ENCODE measurements at places on chromosomes 7 and 10.
A peak's percentile ranks its signal among the peaks of the same experiment; 100 is the strongest.

DNA sequence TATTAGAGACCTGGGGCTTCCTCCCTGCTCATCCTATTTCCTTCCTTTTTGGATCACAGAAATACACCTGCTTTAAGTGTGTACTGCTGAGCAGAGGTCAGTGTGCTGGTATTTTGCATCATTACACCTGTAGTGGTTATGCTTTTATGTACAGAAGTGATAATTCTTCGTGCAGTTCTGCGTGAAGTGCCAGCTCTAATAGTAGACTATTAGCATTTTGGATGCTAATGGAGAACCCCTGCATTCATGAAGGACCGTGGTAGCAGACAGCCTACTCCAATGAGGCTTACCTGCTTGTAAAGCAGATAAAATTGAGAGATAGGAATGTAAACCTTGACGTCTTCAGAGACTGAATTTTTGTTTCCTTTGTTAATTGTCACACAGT lies 114.3 kb downstream of the CDK14 start:
- no peak for DNase-seq

- no peak for DNase-seq
These were observed 601.7 kb downstream of the ANKRD7 start for GRCh38 chr7:118826246-118826645.

DNA sequence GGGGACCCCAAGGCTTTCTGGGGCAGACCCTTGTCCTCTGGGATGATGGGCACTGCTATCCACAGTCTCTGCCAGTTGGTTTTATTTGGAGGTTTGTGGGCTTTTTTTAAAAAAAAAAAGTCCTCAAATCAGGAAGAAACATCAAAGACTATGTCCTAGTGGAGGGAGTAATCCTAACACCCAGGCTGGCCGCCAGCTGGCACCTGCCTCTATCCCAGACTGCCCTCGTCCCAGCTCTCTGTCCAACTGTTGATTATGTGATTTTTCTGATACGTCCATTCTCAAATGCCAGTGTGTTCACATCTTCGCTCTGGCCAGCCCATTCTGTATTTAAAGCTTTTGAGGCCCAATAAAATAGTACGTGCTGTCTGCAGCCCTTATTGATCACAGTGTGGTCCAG lies 61.0 kb upstream of the LRRC4 start:
- DNase-seq, result no peak

DNA sequence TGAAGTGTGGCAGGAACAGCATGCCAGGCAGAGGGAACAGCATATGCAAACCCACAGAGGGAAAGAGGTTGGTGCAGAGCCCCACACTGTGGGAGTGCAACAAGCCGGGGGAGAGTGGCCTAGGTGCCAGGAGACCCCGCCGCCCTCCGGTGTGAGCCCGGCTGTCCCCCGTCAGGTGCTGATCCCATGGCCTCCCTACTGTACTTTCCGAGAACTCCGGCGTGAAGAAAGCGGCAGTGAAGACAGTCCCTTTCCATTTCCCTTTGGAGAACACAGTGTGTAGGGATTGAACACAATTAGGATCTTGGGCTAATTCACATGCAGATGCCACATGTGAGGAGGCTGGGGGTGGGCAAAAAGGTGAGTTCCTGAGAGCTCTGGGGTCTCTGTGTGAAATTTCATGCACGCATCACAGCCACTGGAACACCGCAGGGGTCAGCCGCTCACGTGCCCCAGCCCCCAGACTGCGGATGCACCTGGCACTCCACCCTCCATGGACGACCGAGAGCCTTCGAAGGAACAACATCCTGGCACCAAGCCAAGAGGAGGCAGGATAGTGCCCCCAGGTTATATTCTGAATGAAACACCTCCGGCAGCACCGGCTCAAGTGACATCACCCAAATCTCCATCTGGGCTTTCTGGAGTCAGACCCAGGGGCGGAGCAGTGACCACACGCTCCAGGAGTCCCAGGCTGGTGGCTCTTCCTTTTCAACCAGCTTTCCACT lies 82.1 kb upstream of the PPP2R2D start:
- no peak for DNase-seq

- DNase-seq, result no peak
These were observed 128.8 kb downstream of the TEX36 start for GRCh38 chr10:125554016-125554703.

GRCh38 chr7:130123501-130123900 lies 53.2 kb downstream of the KLHDC10 start:
- DNase-seq, result no peak

DNA sequence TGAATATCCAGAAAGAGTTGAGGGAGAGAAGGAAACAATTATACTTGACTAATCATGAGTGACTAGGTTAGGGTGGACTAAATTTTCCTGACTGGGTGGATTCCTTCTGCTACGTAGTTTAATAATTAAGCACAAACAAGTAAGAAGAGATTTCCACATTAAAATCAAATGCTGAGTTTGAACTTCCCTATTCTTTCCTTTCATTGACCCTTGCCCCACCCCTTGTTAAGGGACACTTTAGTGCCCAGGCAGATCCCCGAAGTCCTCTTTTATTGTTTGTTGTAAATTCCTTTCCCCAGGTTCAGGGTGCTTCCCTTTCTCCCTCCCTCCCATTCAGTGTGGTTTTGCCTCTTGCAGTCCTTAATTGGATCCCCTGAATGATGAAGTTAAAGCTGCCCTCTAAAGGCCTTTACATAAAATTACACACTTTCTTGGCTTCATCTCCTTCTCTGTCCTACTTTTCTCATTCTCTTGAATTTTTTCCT lies 8.8 kb upstream of the SPAM1 start:
- DNase-seq, result no peak

- DNase-seq, result no peak
These were observed 129.8 kb downstream of the KCND2 start for GRCh38 chr7:120402801-120403200.

GRCh38 chr10:105585753-105586152 lies 944.7 kb downstream of the SORCS3 start:
- no peak for DNase-seq

- DNase-seq, result no peak
These were observed 244.0 kb upstream of the KLF6 start for GRCh38 chr10:4028854-4029583.

GRCh38 chr10:101684782-101685181 lies 10.2 kb downstream of the FBXW4 start:
- DNase-seq, result no peak

DNA sequence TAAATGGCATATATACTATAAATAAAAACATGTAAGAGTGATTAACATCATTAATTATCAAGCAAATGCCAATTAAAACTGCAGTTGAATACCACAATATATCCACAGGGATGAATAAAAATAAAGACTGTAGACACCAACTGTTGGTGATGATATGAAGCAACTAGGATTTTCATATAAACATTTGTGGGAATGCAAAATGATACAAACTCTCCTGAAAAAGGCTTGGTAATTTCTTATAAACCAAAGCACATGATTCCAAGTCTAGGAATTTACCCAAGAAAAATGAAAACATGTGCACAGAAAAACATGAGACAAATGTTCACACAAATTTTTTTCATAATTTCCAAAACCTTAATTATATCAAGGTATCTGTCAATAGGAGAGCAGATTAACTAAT lies 448.1 kb downstream of the ETV1 start:
- no peak for DNase-seq

DNA sequence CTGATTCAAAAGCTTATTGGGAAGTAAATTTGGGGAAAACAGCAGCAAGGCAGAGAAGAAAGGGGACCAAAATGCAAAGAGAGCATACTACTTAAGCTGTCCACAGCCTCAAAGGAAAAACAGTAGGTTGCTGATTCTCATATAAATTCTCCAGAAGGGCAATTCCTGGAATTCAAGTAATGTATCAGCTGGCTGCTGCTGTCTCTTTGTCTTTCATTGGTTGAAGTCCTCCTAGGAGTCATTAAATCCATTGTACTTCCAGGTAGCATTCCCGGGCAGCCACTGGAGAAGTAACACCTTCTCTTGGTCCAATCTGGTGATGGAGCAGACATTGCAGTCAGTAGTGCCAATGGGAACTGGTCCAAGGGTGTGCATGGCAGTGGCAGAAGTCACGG lies 22.7 kb downstream of the BET1 start:
- DNase-seq, result no peak

DNA sequence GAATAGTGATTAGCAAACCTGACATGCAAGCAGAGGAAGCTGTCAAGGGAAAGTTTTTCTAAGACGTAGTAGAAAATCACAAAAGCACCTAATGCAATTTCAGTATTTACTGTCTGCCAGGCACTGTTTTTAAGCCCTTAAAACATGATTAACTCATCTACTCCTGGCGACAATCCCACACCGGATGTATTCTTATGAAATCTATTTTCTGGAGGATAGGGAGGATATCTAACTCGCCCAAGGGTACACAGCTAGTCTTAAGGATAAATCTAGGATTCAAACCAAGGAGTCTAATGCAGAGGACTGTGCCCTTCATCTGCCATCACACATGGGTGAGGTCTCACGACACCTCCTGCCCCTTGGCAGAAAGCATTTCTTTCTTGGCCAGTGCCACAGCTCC lies 47.8 kb upstream of the FIGNL1 start:
- DNase-seq, result no peak

GRCh38 chr7:668139-668931 lies 58.2 kb upstream of the DNAAF5 start:
- peak; percentile 20 for DNase-seq

GRCh38 chr7:49789736-49790135 lies 16.3 kb downstream of the VWC2 start:
- DNase-seq, result no peak

- peak; percentile 90 for DNase-seq
These were observed 4.7 kb downstream of the TMEM120A start for GRCh38 chr7:75989500-75990388.

GRCh38 chr10:23386052-23386451 lies 41.5 kb upstream of the C10orf67 start:
- no peak for DNase-seq

DNA sequence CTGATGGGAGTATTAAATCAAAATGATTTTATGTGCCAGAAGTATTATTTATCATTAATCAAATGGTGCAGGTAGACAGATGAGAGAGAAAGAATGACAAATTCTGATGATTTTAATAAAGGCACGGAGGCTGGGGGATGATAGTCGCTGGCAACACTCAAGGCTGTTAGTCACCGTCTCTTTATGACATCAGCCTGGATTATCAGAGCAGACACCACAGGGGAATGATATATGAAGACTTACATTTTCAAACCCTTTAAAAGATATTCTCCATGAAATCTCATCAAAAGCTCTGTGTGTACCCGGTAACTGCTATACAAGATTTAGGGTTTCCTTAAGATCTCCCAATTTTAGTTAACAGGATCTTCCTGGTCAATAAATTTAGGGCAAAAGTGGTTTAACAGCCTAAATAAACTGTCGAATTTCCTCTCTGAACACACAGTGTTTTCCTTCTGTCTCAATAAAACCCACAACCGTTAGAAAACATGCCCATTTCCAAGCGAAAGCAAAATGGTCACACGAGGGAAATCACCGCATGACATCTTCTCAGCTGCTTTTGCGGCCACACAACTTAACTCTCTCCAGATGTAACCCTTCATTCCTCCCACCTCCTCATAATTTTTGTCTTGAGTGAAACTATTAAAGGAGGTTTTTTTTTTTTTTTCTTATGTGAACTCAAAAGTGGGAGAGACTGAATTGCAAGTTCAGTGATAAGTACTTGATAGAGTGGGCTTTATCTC lies 133.2 kb upstream of the FAM171A1 start:
- no peak for DNase-seq

GRCh38 chr7:25391961-25392587 lies 163.8 kb upstream of the NPVF start:
- DNase-seq, result no peak

DNA sequence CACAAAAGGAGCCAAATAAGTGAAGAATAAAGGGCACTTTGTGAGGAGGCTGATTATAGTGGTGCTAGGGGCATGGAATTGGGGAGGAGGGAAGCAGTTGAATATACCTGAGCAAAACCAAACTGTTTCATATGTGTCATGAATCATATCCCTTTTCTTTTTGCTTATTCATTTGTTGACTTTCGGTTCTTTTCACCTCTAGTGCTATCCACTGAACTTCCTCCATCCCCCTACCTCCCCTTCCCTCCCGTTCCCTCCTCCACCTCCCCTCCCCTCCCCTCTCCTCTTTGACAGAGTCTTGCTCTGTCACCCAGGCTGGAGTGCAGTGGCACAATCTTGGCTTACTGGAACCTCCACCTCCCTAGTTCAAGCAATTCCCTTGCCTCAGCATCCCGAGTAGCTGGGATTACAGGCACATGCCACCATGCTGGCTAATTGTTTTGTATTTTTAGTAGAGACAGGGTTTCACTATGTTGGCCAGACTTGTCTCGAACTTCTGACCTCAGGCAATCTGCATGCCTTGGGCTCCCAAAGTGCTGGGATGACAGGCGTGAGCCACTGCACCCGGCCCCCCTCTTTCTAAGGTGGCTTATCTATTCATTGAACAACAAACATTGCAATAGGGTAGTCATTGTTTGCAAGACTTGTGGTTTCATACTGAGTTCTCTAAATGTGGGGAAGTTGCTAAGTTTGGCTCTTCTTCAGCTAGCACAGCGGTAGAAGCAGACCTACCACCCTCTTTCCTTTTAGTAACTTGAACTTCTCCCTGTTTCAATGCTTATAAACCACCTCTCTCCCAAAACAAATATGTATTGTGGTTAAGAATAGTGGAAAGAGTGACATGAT lies 150.4 kb upstream of the PRPS1L1 start:
- no peak for DNase-seq

GRCh38 chr7:128921866-128922440 lies 11.4 kb upstream of the KCP start:
- DNase-seq, result no peak

DNA sequence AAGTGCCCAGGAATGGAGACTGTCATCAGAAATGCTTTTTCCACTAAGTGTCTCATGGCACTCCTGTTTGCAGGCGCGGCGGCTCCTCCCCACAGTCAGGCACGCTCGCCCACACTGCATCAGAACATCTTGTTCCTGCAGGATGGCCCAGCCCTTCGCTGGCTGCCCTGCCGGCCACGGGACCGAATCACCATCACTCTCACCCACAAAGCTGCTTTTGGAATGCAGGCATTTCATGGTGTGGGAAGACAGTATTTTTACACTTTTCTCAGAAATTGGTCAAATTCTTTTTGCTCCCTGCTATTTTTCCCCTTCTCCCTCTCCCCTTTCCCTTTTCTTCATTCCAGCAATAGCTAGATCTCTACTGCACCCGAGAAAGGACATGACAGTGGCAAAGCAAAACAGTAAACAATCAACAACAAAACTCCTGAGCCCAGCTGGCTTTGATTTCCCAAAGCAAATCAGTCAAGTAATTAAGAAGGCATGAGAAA lies 176.1 kb upstream of the TNS3 start:
- DNase-seq, result peak; percentile 35

GRCh38 chr7:46163246-46163645 lies 242.2 kb upstream of the IGFBP3 start:
- DNase-seq, result no peak

DNA sequence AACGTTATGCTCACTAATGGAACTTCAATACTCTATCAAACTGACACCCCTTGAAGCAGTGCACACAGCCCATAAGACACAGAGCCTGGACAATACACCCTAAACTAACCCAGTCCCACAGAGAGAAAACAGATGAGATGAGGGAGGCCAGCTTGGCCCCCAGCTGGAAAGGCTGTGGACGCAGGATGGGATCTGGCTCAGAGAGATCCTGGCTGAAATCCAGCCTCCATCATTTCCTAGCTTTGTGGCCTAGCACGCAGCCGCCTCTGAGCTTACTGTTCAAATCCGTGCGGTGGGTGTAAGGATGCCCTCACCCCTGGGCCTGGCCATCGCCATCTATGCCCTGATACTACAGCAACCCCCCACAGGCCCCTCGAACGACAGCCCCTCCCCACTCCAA lies 32.7 kb downstream of the SNX8 start:
- no peak for DNase-seq

Measured in thyroid gland (tissue), 4 donors.